ENCODE measurements at places on chromosomes 11 and 22. TPM values are rescaled to one million over a fixed set of nuclear protein-coding genes. Genes with fewer than 3 reads are reported as not detected.

TMEM9B gene
- 44.7 TPM for total RNA-seq

PLAAT5 gene
- total RNA-seq = 5.2 TPM

OR51E2 gene
- not detected for total RNA-seq

MYOD1 gene
- total RNA-seq = not detected

HEPHL1 gene
- not detected for total RNA-seq

- DNase-seq = no peak
Observed at GRCh38 chr11:17385926-17386325, 2.5 kb downstream of the KCNJ11 start.

DNA sequence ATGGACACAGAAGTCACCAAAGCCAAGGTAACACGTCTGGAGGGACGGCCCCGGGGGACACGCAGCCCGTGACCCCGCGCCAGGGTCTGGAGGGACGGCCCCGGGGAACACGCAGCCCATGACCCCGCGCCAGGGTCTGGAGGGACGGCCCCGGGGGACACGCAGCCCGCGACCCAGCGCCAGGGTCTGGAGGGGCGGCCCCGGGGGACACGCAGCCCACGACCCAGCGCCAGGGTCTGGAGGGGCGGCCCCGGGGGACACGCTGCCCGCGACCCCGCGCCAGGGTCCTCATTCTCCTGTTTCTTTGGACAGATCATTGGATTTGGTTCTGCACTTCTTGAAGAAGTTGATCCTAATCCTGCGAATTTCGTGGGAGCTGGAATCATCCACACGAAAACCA is 27.1 kb downstream of the MUC6 start:
- no peak for DNase-seq

DNA sequence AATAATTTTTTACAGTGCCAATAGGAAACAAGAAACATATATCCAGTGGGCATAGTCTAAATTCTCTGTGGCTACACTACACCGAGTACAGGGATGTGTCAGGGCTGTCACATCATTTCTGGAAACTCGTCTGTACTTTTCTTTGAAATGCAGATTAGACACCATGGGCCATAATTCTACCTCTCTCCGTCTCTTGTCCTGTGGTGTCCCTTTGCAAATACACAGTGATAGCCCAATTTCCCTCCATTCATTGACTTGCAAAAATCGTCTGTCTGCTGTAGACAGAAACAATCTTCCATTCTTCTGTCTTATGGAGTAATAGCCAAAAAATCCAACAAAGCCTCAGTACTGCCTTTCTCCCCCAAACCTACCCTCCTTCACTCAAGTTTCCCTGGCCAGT is 487.1 kb upstream of the ANO3 start:
- DNase-seq = no peak

DNA sequence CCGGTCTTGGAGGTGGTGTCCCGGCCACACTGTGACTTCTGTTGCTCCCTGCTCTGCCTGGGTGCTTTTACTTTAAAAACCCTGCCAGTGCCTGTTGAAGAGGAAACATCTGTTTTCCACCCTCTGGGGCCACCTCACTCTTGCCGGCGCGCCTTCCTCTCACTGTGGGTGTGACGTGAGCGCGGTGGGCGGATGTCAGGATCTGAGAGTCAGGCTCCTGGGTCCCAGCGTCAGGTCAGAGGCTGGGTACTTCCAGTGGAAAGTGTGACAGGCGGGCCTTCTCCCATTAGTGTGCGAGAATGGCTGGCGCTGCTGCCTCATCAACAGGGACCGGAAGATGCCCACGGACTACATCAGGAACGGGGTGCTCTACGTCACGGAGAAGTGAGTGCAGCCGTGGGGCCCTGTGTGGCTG is 54.2 kb downstream of the GRAMD4 start:
- DNase-seq = peak; percentile 81

GRCh38 chr11:57368845-57369232 is 12.1 kb downstream of the PRG3 start:
- no peak for DNase-seq

GRCh38 chr11:44592125-44592940 is 26.9 kb downstream of the CD82 start:
- DNase-seq = peak; percentile 70

GRCh38 chr11:25211635-25212254 is 714.9 kb downstream of the LUZP2 start:
- no peak for DNase-seq

DNA sequence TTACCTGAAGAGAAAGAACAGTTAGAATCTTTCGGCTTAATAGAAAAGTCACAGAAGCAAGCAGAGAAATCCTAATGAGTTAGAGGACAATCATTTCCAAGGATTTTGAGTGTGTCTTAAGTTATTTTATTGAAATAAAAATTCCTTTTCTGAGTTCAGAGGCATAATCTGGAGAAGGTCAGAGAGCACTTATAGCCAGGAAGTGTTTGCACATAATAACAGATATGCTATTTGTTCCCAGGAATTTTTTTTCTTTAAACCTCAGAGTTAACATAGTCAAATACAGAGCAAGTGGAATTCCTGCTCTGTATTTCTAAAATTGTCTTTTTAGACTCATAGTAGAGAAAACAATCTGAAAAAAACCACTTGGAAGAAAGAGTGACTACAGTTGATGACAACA is 74.3 kb downstream of the SNX19 start:
- DNase-seq = no peak

DNA sequence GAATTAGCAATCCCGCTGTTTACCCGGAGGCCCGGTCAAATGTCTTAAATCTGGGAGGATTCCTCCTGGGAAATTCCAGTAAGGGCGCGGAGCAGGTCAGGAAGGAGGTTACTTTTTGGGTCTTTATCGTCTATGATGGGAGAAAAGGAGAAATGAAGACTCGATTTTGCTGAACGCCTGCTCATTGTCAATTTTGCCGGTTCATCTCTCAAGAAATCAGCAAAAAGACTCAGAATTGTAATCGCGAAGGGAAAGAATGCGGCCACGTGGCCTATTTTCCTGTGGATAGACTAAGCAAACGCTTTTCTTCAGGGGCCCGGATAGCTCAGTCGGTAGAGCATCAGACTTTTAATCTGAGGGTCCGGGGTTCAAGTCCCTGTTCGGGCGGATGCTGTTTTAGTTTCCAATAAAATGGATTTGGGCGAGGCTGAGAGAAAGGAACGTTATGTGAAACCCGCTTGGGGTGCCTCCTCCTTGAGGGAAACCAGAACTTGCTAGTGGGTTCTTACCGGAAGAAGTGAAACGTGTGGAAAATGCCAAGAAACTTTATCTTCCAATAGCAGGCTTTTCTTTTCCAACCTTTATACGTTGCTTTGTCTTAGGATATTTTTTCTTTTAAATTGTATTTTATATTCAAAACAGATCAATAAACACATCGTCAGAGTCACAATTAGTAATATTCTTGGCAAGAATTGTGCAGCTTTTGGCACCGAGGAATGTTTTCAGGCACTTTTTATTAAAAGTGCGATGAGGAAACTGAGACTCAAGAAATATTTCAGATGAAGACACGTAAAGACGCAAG is 45.0 kb downstream of the OR4D9 start:
- peak; percentile 58 for DNase-seq

DNA sequence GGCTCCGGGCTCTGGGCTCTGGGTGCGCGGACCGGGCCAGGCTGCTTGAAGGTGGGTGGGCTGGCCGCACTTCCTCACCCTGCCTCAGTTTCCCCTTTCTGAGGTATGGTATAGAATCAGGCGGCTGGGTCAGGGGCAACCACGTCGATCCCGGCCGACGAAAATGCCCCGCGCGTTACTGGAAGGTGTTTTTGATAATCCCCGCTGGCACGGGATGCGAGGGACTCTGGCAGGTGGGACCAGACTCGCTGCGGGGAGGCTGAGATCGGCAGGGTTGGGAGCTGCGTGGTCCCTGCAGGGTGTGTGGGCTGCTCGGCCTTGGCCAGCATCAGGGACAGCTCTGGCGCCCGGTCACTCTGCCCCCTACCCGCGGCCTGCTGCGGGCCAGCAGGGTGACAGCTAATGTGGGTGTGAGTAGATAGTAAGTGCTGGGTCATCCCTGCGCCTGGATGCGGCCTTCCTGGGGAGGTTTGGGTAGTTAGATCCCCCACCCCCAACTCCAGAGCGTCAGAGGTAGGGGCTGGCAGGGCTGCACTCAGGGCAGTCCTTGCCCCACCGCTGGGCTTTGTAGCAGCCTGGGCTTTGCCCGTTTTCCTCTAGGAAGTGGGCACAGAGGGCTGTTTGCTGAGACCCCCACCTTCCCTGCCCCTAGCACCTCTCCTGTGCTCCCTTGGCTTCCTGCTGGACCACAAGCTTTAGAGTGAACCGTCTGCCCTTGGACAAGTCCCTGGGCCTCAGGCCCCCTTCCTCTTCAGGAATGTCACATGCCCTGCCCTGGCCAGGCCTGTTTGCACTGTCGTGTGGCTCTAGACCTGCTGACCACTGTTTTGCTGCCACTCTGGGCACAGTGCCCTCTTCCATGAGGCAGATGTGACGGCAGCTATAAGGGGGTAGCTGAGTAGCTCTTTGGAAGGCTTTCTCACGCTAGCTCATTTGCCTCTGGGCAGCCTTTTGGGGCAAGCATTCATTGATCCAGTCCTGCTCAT is 579 bp downstream of the TANGO2 start:
- DNase-seq = peak; percentile 86
